ENCODE measurements at places on chromosomes 6 and 20.

DNA sequence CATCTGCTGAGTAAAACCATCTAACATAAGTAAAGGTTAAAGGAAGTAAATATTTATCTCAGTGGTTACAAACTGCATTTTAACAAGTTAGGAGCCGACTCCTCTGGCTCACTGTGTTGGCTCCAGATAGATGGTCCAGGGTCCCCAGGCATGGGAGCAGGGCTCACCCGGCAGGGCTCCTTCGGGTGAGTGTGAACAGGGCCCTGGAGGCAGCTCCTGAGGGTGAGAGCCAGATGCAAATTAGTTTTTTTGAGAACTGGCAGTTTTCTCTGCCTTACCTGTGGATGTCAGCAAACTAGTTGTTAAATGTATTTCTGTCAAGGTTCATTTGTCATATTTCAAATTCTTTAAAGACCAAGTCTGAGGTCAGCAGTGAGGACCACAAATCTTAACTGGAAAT, 21.5 kb downstream of the TPBG start:
- no peak for DNase-seq

- no peak for DNase-seq
These were observed 145.1 kb upstream of the CCN2 start for GRCh38 chr6:132096245-132096644.

GRCh38 chr6:108575905-108576494, 15.3 kb downstream of the FOXO3 start:
- DNase-seq, result no peak

DNA sequence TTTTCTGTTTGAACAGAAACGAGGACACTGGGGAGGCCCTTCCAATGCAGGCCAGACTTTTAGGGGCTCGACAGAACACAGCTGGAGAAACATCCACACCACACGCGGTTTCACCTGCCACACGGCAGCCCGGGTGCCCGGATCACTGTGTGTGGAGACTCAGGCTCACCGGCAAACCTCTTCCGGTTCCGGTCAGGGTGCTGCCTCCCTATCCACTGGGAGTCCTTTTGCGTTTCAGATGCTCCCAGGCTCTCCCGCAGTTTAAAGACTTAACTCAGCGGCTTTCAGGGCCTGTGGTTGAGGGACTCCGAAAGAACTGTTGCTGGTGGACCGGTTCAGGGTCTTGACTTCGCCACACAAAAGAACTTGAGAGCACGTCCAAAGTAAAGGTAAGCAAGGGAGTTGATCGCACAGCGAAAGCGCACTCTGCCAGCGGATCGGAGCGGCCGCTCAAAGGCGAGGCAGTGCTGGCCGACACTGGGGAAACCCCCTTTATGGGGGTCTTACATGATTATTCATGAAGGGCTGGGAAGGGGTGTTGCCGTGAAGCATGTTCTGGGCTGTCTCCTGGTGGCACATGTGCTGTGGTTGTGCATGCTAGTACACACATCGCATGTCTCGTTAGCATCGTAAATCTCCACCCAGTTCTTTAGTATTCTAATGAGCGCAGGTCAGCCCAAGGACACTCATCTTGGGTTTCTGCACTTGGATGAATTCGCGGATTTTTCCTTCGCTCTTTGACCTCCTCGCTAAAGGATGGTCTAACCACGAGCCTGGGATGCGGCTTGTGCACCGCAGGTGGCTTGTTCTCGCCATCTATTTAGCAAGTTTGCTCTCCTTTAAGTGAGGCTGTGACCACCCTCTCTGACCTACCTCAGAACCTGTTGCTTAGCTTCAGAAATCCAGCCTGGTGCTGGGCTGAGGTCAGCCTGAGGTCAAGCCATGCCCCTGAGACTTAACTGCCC, 180.3 kb downstream of the CDH26 start:
- DNase-seq, result no peak

DNA sequence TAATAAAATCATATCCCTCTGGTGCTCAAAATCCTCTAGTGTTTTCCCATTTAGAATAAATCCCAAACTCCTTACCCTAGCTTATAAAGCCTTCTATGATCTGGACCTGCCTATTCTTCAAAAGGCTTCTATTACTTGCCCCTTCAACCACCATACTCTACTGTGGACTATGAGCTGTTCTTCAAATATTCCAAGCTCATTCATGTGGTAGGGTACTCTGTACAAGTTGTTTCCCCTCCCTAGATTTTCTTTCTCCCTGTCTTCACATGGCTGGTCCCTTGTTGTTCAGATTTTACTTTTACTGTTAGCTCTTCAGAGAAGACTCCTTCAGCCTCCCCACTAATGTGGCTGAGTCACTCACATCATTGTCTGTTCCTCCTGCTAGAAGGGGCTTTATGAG, 193.2 kb downstream of the OGFRL1 start:
- DNase-seq, result no peak

GRCh38 chr6:61989616-61990015, 296.4 kb downstream of the KHDRBS2 start:
- DNase-seq, result no peak

- DNase-seq, result no peak
These were observed 668.4 kb downstream of the C6orf118 start for GRCh38 chr6:164640956-164641355.

GRCh38 chr6:77034161-77034560, 429.1 kb downstream of the HTR1B start:
- DNase-seq, result no peak

- no peak for DNase-seq
These were observed 108.5 kb upstream of the QKI start for GRCh38 chr6:163306000-163306399.

DNA sequence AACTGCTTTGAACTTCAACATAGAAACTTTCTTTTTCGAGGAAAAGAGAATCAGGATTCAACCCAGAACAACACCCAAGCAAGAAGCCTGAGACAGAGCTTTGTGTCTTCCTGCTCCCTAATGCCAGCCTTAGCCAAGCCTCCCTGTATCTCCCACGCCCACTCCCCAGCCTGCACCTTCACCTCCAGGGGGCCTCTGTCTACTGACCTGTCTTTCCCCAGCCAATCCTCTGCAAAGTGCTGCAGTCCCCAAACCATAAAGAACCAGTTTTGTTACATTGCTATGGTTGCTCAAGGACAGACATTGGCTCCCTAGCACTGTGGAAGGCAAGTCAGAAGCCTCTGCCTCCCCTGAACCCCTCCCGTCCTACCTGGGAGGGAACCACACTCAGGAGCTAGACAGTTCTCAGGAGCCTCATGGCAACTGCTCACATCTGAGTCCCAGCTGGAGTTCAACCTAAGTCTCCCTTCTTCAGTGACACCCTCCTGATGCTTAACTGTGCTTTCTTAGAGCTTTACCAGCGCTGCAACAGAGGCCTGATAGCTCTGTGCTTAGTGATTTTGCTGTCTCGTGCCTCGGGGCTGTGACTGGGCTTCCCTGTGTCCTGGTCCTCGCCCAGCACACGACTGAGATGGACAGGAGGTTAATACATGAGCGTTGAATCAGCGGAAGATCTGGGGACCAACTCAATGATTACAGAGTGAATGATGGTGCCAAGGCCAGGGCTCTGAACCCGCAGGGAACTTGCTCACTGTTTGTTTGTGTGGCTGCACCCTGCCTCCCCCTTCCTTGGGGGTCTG, 101.5 kb upstream of the DUSP22 start:
- DNase-seq, result no peak

DNA sequence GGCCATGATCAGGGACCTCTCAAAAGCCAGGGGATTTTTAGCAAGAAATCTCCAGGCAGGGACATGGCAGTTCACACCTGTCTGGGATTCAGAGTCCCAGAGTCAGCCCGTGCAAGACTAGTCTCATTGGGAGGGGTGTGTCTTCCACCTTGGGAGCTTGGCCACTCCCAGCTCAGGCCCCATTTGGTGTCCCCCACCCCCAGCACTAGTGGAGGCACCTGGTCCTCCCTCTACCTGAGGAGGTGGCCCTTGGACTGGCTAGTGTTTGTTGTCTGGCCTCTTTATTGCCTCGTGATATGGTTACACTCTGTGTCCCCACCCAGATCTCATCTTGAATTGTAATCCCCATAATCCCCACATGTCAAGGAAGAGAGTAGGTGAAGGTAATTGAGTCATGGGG, 140.8 kb upstream of the PHACTR3 start:
- DNase-seq, result no peak

DNA sequence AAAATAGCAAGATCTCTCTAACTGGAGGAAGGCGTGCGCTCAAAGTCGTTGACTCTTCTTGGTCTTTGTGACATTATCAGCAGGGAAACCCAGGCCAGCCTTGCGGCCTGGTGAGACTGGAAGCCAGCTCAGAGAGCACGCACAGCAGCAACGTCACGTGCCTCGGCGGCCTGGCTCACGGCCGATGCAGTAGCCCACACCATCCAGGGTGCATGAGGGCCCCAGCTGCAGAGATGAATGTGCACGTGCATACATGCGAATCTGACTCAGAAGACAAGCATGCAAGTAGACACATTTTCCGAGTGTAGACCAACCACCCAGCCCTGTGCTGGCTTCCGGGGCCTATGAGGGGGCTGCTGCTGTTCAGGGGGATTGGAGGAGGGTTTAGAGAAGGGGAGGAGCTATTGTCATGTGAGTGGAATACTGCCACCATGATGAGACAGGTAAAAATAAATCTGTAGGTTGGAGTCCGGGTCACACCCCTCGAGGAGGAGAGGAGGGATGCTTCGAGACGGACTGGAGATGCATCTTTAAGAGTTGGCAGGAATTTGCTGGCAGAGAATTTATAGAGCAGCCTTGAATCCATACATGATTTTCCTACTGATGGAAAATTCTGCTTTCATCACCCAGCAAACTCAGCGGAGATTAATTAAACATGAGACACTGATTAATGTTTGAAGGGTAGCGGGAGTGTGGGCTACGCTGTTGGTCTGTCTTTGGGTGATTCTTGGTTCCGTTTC, 388.2 kb downstream of the CDH4 start:
- DNase-seq, result no peak

DNA sequence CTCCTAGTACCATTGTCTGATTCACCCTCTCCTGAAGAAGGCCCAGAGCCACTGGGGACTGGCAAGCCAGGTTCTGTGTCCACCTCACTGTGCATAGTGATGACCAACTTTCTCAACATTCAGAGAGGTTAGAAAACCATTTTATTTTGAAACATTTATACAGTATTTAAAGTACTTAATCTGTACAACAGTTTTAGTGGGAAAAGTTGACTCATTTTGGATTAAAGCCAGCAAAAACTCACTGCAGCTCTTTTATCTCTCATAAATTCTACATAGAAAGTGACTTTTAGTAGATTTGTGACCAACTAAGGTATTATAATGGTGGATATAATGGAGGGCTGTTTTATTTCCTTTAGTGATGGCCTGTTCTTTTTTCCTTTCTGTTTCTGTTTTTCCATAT, 9.7 kb downstream of the TULP4 start:
- DNase-seq, result no peak

DNA sequence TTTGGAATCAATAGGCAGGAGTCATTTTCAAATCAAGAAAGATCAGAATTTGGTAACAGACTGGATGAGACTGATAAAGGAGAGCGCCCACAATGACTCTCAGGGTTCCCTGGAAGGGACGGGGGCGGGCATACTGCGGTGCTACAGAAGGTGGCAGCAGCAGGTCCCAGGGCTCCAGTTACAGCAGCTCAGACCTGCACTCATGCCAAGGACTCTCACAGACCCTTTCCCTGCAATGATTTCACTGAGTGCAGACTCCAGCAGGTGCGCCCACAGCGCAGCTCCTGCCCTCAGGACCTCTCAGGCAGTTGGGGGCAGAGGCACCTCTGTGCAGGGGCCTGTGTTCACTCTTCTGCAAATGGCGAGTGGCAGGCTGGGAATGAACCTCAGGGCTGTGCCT, 359.8 kb downstream of the ZFAND3 start:
- DNase-seq, result no peak

DNA sequence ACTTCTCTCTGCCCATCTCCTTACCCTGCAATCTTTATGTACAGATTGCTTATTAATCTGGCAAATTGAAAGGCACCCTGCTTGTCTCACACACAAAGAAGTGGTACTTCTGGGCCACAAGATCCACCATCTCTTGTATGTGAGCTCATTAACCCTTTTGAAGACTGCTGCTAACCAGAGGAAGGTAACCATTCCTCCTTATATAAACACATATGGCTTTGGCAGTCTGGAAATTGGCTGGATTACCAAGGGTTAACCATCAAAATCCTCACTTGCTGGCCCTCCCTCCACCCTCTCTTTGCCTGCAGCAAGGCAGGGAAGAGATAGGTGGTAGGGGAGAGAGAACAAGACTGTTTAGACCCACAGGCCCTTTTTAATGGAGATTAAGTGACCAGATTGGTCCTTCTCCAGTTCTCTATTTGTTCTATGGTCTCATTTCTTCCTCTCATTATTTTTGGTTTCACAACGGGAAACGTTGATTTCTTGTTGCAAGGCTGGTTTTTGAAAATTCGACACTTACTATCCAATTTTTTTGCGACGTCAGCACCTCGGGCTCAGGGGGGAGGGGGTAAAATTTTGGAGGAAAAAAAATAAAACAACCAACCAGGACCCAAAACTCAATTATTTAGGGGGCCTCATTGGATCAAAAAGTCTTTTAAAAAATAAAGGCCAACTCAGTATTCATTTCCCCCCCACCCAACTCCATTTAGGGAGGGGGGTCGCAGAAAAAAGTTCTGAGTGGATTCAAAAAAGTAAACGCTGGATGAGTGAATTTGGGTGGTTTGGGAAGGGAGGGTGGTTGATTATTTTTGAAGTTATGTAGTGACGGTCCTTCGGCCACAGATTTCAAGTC, 859 bp downstream of the PPP1R10 start:
- DNase-seq, result no peak

DNA sequence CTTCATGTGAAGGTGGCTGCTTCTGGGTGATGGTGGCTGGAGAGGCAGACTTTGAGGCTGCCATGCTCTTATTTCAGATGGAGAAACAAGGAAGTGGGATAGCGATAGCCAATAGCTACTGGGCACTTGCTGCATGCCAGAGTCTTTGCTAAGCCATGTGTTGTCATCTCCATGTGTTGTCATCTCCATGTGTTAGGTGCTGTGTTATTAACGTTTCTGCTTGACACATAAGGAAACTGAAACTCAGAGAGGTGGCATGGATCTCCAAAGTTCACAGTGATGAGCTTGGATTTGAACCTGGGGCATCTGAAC, 16.9 kb downstream of the KIAA1755 start:
- DNase-seq, result no peak

DNA sequence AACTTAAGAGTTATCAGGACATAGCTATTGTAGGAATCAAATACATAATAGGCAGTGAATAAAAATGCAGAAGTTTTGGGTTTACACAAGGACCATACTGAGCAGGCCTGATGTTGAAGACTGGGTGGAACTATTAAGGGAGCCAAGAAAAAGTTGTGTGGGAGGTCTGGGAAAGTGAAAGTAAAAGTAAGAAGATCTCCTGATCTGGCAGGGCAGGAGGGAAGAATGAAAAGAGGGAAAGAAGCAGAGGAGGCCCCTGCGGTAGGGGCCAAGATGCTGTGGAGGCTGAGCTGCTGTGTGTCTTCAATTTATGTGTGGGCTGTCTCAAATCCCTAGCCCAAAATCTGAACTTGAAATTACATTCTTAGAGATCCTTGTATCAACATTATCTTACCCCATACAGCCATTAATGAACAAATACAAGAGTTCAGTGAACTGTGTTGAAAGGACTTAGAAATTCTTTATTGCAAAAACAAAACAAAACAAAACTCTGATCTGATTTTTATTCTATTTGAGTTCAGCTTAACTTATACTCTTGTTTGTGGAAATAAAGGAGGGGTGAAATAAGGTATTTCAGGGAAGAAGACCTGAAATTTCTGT, 1183.8 kb downstream of the HACE1 start:
- DNase-seq, result no peak

- DNase-seq, result no peak
These were observed 2.7 kb upstream of the SPO11 start for GRCh38 chr20:57326667-57327455.
